ENCODE measurements at places on chromosomes 11 and 22.

DNA sequence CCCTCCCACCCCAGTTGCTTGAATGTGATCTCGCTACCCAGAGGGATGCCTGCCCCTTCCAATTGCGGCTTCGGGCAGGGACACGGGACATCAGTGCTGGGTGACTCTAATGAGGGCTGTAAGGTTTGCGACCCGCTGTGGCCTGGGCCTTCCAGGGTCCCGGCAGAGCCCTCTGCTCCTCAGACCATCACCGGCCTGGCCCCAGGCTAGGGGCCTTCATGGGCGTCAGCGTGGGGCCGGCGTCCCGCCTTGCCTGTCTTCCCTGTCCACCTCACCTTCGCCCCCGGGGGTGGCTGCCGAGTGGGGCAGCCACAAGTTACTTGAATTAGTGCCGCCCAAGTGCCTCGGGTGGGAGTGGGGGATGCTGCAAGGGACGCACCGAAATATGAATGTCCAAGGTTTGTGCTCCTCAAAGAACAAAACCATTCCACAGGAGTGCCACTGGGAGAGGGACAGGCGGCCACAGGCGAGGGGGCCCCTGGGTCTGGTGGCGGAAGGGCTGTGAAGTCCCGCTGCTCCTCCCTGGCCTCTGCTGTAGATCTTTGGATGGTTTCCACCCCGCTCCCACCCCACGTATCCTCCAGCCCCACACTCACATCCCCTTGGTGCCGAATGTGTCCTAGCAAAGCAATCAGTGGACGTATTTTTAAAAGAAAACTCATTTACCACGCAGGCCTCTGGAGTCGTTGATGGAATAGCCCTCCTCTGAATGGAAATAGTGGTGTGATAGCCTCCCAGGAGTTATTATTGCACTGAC, 317.1 kb downstream of the NTM start:
- DNase-seq, result no peak

- DNase-seq, result no peak
Measured at GRCh38 chr11:116852261-116853031, 15.0 kb upstream of the APOA1 start.

DNA sequence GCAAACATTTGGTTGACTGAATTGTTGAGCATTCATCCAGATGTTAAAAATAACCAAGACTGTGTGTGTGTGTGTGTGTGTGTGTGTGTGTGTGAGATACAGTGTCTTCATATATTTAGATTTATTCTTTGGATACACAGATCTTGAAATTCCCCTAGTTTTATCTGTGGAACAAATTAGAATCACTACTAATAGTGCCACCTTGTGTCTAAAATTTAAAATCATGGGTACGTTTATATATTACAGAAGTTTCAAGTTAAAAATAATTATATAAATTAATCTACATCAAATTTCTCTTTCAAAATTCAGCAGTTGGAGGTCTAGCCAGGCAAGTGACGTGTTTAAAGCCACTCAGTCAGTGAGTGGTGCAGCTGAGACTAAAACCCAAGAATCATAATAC, 1566.2 kb upstream of the TENM4 start:
- no peak for DNase-seq

GRCh38 chr11:9840460-9841004, 176.7 kb downstream of the SWAP70 start:
- DNase-seq, result no peak

DNA sequence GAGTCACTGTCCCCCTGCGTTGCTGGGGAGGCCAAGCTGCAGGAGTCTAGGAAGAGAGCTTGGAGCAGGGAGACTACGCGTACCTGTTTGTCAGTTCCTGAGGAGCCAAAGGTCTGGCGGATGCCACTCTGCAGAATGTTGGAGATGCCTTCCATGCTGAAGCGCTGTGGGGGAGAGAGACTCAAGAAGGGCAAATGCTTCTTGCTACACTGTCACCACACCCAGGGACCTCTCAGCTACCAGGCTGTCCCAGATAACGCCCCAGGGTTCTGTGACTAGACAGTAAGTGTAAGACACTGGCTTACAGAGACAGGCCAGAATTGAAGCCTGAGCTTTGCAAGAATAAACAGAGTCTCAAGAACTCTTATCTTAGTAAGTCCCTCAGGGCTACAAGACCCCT, 42.0 kb downstream of the FEZ1 start:
- no peak for DNase-seq

All from stimulated activated CD8-positive, alpha-beta memory T cell treated with anti-CD3 and anti-CD28 coated beads, Interleukin-7, amount 100 ng/mL, for 48 hours (primary cell).